HCEC 1CT (cell line): ENCODE measurements at places on chromosomes 5 and 9.

- DNase-seq, result no peak
These were observed 66.0 kb downstream of the TBCA start for GRCh38 chr5:77709993-77710685.

DNA sequence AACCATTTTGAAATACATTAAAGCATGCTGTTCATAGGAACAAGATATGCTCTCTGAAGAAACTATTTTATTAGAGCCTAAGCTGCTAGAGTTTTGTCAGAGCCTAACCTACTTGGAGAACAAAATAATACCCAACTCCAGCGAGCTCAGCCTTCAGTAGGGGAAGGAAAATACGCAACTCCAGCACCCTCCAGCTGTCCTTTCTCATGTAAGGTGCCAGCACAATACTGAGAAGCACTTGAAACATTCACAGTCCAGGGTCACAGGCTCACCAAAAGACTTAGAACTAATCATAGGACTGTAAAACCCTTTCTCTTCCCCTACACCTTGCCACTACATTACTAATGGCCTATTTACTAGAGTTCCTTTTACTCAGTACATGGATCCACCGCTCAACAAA lies 18.9 kb downstream of the DPYSL3 start:
- no peak for DNase-seq

GRCh38 chr5:62737766-62738165 lies 159.1 kb downstream of the LRRC70 start:
- no peak for DNase-seq

- DNase-seq, result no peak
These were observed 580.3 kb downstream of the BNC2 start for GRCh38 chr9:16290169-16290568.

GRCh38 chr9:107778661-107779060 lies 289.1 kb upstream of the KLF4 start:
- peak; percentile 12 for DNase-seq

DNA sequence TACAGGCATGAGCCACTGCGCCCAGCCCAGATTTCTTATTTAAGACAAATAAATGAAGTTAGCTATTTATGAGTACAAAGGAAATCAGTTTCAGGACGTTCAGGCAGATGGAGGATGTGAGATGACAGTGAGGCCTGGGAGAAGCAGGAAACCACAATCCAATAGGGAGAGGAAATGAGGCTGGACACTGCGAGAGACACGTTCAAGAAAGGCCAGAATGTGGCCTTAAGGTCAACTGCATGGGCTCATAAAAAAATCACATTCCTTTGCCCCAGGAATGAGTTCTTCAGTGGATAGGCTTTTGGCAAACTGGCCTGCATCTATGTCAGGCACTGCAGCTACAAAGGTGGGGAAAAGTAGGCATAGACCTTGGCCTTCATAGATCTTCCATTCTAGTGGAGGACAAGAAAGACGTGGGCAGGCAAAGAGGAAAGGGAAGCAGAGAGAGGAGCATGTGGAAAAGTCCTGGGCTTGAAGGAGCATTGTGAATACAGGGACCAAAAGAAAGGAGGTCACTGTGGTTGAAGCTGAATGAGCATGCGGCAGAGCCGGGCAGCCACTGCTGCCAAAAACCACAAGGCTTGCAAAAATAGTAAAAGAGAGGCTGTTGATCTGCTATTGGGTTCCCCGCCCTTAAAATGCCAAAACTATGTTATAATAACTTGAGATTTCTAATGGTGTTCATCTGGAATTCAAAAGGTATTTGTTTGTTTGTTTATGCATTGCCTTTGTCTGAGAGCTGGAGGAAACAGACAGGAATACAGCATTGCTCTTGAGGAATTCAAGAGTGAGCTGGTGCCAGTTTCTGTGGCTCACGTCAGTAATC lies 133.0 kb downstream of the GNA14 start:
- peak; percentile 49 for DNase-seq

- peak; percentile 72 for DNase-seq
These were observed at the start of gene TGFBI for GRCh38 chr5:136028782-136029742. TSS of gene TGFBI (plus strand) at chr5:136028988. CDS start at chr5:136029056, 68 bp downstream.

DNA sequence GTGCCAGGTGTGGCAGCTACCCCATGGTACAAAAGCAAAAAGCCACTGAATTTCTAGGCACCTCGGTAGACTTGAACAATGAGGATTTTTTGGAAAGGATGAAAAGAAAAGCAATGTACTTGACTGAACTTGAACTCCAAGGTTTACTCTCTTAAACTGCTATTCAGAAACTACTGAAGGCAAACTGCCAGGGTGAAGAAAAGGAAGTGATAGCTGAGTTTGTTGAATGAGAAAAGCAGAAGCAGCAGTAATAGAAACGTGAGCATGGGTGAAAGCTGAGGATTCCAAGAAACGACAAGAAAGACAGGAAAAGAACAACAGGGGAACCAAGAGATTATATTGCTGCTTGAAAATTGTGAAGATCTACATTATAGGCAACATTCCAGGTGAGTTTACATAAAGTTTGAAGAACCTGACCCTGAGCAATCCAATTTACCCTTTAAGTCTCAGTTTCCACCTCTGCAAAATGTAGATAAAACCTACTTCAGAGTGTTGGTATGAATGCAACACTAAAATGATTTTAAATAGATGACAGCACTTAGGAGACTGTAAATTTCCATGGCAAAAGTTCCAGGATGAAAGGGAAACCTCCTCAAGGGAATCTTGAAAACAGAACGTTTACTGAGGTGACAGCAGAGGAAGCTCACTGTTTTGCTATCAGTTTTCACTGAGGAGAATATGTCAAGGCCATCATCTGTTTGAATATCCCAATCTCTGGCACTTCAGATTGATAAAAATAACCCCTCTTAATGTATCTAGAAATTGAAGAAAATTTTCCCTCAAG lies 245.8 kb downstream of the SPATA31D1 start:
- DNase-seq, result no peak

DNA sequence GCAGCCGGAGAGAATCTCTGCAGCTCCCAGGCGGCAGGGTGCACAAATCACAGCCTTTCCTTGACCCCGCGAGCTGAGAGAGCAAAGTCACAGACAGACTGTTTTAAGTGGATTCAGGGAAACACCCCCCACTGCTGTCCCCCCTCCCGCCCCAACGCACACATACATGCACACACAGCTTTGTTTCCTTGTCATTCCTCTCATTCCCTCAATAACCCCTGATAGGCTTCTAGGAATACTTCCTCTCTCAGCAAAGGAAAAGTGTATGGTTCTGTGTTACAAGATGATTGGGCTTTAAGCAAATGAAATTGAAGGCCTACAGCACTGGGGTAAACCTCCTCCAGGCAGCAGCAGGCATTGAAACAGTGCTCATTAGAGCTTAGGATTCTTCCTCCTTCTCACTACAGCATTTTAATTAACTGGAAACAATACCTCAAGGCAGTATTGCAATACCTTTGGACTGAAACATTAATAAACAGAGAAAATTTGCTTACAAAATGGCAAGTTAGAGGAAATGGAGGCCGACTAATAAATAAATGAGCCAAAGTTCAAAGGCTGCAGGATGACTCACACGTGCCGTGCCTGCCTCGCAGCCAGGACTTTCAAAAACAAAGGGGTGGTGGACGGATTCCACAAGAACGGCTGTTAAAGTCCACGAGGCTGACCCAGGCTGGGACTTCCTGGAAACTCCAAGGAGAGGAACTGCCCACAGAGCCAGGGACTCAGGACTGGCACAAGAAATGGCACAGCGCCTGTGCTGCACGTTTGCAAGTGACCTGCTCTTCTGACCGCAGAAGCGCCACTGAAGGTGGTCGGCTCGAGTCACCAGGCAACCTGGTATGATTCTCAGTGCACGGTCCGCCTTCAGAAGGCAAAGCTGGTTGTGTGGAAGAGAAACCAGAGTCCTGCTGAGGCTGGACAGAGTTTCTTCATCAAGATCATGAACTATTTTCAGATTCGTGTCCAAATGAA lies 236.2 kb downstream of the SYK start:
- peak; percentile 90 for DNase-seq

DNA sequence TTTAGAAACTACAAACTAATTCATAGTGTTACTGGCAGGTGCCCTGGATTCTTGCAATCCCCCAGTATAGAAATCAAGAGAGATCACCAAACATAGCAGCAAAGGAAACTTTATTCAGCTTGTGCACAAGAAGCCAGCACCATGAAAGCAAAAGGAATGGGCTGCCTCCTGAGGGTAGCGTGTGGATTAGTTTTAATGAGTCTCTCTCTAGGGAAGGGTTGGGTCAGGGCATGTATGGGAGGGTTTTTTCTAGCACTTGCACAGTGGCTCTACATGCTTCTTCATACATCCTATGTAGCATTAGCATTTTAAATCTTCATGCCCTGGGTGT lies 38.4 kb downstream of the LYRM7 start:
- DNase-seq, result no peak

- DNase-seq, result no peak
These were observed 62.7 kb downstream of the SNX24 start for GRCh38 chr5:122908108-122908507.

- DNase-seq, result no peak
These were observed 54.6 kb downstream of the SCAI start for GRCh38 chr9:125088752-125089151.

GRCh38 chr5:60023255-60023654 lies 129.7 kb upstream of the PDE4D start:
- DNase-seq, result no peak

DNA sequence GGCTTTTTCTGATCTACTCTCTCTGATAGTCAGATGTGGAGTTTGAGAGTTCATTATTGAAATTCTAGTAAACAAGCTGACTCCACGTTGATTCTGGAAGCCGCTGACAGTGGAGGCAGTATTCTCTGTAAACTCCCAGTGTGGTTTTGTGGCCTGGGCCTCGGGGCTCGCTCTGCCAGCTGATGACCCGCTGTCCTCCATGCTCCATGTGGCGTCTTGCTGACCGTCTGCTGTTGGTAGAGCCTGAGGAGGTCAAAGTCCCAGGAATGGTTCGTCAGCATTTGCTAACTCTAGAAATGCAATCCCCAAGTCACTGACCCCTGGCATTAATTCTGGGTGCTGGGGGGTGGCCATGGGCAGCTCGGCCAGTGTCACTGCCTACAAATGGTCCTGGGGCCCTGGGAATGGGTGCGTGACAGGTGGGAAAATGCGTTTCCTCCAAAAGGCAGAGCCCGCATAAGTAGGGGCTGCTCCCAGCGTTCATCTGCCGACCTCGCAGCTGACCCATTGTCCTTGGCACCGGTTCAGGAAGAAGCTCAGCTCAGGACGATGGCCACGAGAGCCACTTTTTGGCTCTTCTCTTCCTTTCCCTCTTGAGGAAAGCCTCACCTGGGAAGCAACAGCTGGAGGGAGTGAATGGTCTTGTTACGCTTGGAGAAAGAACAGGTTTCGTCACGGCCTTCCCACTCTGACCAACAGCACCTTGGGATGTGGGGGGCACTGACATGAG lies 55.1 kb downstream of the MRPL36 start:
- DNase-seq, result no peak

DNA sequence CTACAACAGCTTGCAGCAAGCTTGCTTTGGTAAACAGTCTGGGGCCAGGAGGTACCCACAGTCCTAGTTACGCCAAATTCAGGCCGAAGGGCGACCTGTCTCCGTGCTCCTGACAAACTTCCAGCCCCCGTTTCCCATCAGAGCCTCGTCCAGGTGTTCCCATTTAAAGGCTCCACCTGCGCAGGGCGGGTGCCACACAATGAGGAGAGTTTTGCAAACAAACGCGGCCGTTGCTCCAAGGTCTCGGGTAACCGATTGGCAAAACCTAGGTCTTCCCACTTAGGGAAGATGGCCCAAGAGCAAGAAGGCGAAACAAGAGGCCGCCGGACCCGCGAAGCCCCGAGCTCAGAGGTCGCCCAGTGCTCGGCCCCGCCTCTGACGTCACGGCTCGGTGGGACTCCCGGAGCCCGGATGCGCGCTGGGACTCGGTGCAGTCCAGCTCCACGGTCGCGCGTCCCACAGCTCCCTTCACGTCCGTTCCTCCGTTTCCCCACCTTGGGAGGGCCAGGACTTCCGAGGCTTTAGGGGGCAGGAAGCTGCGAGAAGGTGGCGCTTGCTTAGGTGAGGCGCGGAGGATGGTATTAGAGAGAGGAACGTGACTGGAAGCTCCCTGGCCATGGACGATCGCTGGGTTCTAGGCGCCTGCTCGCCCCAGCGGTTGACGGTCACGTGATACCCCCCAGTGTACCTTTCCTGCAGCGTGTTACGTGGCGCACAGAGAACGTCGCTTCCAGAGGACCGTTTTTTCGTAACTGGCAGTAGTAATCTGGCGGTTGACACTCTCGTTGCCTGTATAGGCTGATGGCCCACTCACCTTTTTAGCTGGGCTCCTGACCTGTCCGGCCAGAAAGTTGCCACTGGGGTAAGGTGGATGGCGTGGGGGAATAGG lies 41.8 kb upstream of the KDM4C start:
- no peak for DNase-seq

DNA sequence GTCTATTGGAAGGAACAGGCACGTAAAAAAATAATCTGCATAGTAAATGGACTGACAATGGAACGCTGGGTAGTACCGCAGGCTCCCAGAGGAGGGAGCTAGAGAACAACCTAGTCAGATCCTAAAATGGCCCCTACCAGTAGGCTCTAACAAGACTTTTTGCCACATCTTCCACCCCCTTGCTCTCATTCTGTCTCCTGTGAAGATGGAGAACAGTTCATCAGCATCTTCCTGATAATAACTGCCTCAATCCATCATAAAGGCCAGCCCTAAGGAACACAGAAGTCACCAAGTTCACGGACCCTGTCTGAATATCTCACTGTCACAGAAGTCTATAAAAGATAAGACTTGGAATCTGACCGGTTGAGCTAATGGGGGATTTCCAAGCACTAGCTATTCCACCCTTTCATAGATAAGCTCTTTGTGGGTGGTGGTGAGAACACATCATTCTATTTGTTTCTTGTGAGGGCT lies 133.4 kb downstream of the SLC1A3 start:
- DNase-seq, result peak; percentile 63

GRCh38 chr5:105849701-105850100 lies 1821.0 kb downstream of the EFNA5 start:
- DNase-seq, result peak; percentile 69

DNA sequence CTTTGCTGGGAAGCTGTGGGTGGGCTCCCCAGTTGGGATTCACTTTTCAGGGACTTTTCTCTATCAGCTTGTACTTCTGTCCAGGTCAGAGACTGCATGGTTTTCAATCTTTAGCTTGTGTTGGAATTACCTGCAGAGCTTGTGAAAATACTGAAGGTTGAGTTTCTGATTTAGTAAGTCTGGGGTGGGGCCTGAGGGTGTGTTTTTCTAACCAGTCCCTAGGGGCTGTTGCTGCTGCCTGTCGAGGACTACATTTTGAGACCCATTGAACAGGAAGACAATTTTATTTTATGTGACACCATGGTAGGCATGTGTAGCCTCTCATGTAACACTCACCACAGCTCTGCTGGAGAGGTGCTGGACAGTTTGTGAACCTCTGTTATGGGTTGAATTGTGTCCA lies 14.7 kb upstream of the MLANA start:
- DNase-seq, result no peak

- no peak for DNase-seq
These were observed 124.7 kb downstream of the PAPPA start for GRCh38 chr9:116278326-116278725.

GRCh38 chr5:56264417-56265025 lies 31.4 kb upstream of the ANKRD55 start:
- DNase-seq, result peak; percentile 77

DNA sequence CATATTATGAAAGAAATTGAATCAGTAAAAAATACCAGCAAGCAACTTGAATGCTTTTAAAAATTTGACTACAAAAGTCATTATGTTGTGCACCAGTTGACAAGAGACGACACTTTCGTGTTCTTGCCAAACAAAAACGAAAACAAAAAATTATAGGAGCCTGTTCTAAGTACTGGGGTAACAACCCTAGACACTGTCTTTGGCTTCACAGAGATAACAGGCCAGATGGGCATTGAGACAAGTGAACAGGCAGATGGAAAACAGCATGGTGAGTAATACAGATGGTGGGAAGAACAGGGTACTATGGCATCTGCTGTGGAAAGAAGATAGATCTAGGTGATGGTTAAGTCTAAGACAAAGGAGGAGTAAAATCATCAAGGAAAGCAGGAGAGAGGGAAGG lies 99.0 kb downstream of the CDH12 start:
- no peak for DNase-seq
